ENCODE measurements at places on chromosomes 6 and 20.
A peak's percentile ranks its signal among the peaks of the same experiment; 100 is the strongest.

GRCh38 chr20:10626896-10627295, 46.9 kb downstream of the JAG1 start:
- no peak for DNase-seq

GRCh38 chr6:28724395-28724794, 198.7 kb downstream of the GPX5 start:
- no peak for DNase-seq

DNA sequence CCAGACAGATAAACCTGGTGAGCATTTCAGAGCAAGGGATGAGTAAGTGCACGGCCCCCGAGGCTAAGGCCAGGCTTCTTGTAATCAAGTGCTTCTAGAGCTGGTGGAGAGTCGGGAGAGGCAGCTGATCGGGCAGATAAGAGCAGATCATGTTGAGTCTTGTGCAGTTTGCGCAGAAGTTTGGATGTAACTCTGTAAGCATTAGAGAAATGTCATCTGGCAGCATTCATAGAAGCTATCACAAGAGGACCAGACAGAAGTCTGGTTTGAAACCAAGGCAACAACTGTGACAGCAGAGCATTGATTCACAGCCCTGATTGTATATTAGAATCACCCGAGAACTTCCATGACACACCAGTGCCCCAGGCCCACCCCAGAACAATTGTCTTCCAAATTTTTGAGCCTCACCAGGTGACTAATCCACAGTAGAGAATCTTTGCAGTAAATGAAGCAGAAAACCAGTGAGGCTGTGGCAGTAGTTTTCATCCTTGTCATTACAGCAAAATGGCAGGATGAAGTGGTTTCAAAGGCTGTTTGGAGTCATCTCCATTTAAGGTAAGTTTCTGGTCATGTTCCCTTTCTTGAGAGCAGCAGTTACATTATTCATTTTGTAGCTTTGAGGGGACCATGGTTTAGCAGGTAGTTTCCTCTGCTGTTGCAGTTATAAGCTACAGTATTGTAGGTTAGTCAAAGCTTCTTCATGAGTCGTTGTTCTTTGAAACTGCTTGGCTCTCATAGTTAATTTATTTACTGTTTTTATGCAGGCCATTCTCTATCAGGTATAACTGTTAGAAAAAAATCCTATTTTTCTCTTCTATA, 84.1 kb downstream of the RNF217 start:
- no peak for DNase-seq

DNA sequence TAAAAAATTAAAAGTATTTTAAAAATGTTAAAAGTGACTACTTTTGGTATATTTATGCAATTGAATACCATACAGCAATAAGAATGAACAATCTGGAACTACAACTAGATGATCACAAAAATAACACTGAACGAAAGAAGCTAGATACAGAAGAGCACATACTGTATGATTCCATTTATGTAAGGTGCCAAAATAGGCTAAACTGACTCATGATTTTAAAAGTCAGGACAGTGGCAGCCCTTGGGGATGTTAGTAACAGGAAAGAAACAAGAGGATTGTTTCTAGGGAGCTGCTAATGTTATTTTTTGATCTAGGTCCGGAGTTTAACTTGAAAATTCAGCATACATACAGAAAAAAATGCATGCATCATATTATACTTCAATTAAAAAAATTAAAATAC, 42.3 kb downstream of the KIF13A start:
- no peak for DNase-seq

DNA sequence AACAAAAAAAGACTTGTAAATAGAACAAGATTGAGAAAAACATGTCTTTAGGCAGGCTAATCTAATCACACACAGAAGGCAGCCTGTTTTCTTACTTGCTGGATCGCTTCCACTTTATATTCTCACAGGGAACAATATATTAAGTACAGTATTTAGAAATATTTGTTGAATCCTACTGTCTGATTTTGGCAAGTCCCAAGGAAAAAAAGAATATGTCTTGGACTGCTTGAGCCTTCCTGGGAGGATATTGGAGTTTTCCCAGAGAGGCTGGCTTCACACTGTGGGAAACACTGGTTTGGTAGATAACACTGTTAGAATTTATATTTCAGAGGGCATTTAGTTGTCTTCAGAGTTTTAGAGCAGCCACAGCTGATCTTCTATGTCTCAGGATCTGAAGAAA, 229.7 kb downstream of the PRL start:
- no peak for DNase-seq

DNA sequence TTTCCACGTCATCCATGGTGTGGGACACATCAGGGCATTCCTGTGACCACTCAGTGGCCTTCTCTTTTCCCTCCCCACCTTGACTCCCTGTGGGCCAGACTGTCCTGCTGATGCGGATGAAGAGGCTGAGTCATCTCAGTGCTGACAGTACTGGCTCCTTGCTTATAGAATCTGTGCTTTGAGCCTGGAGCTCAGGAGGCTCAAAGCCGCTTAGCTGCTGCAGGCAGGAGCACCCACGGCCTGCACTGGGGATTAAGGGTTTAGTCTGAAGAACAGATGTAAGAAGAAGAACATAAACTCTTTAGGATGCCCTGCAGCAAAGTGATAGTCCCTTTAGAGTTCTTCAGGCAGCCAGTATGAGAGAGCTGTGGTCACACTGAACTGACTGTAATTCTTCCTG, 642.0 kb upstream of the CHD6 start:
- DNase-seq, result no peak

DNA sequence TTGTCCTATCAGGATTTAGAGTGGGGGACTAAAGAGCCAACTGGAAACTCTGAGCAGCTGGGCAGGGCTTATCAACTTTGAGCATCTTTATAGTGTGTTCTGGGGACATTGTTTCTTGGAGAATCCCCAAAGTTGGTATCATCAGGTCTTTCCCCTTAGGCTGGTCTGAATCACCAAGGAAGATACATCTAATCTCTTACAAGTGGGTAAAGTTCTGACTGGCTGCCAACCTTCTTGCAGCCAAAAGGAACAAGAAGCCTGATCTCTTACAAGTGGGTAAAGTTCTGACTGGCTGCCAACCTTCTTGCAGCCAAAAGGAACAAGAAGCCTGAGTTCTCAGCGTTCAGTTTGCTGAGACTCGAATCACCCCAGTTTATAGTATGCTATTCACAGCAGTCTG, 1.6 kb upstream of the MED23 start:
- DNase-seq, result no peak

DNA sequence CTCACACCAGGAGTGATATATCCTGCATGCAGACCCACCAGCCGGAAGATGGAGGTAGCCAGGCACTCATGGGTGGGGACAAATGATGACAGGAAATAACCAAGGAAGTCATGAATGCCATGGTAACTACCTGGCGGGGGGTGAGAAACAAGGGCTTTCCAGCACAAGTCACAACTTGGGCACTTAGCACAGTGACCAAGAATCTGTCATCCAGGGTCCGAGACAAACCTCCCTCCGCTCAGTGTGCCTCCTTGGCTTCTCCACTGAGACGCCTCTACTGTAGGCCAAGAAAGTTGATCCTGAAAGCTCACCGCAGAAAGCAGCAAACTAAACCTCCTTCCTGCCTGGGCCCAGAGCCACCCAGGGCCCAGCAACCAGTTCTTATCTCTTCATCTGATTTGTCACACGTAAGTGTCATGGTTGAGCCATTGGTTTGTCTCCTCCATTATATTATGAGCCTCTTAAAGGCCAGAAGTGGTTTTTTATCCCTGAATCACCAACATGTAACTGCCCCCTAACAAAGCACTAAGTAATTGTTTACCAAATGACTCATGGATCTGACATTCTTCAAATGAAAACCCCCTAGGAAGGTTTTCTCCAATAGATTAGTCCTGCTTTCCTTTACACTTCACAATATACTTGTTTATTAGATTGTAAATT, 84.3 kb upstream of the TAB2 start:
- no peak for DNase-seq

DNA sequence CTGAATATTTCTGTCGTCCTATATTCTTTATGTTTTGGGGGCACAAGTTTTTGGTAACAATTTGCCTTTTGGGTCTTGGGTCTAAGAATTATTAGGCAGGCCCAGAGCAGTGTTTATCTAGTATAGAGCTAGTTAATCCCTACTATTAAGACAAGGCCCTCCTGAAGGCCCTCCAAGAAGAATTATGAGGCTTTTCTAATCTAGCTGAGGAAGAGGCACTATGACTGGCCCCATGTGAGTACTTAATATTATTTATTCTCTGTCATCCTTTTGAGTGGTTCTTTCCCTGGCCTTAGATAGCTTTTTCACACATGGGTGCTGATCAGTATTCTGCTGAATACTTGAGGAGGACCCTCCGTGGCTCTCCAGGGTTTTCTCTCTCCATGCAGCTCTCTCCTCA, 25.1 kb downstream of the CHMP4B start:
- no peak for DNase-seq

DNA sequence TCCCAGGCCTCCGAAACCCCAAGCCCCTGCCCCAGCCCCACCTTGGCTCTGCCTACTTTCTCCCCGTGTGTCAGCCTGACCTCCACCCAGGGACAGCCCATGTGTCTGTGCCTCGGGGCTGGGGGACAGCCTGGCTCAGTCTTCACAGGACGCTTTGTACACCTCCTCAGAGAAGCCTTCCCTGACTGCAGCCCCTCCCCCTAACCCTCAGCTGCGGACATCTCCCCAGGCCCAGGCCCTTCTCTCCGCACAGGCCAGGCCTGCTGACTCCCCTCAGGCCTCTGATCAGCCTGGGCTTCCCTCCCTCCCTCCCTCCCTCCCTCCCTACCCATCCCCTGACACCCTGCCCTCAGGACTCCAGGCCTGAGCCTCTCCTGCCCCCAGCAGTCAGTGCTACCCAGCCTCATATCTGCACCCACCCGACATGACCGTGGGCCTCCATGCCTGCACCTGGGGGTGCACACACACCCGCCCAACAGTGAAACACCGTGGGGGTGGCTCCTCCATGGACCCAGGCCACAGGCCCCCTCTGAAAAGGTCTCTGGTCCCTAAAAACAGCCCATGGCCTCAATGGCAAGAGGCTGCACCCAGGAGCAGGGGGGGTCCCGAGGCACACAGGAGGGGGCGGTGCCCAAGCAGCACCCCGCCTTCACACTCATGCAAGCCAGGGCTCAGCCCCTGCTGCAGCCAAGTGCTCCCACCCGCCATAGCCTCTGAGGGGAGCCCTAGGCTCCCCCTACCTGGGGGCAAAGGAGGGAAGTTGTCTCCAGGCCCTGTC, 12.9 kb downstream of the LAMA5 start:
- no peak for DNase-seq

- DNase-seq, result no peak
Measured at GRCh38 chr6:37585523-37585905, 85.8 kb upstream of the CCDC167 start.

- DNase-seq, result peak; percentile 90
Measured at GRCh38 chr20:38221119-38221589, 39.4 kb downstream of the KIAA1755 start.

- DNase-seq, result no peak
Measured at GRCh38 chr6:150195996-150196417, 53.2 kb downstream of the PPP1R14C start.

- no peak for DNase-seq
Measured at GRCh38 chr6:45640081-45640491, 262.4 kb upstream of the SUPT3H start.

- DNase-seq, result no peak
Measured at GRCh38 chr6:34667481-34668238, 28.9 kb downstream of the ILRUN start.

- DNase-seq, result no peak
Measured at GRCh38 chr20:63080411-63080810, 73.6 kb upstream of the BHLHE23 start.

- DNase-seq, result no peak
Measured at GRCh38 chr6:141734071-141734840, 398.5 kb upstream of the GJE1 start.

GRCh38 chr20:5535125-5535756, 215.0 kb upstream of the SHLD1 start:
- no peak for DNase-seq

GRCh38 chr6:70956451-70957283, at the start of gene B3GAT2:
B3GAT2 (minus strand) TSS chr6:70957060; CDS start chr6:70956429, 631 bp downstream.
- peak; percentile 40 for DNase-seq

DNA sequence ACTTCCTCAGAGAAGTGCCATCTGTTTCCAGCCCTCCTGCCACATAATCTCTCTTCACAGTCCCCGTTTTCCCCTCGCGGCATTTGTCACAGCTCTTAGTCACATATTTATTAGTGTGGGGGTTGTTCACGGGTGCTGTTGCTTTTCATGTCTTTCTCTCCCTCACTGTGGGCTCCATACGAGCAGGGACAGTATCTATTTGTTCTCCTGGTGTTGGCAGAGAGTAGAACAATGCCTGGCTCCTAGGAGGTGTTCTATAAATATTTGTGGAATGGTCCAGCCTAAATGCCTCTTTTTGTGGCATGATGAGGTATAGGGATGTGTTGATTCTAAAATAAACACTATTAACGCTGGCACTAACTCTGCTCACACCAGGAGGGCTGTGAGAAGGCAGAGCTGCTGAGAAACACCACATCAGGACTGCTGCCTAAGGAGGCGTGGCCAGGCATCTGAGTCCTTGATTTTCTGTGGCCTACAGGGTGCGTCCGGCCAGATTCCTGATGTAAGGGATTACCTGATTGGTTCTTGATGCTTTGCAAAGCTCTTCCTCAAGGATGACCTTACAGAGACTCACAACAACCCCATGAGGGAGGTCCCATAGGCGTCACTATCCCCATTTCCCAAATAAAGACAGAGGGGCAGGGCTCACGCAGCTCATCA, 219.8 kb upstream of the ARID1B start:
- DNase-seq, result no peak

DNA sequence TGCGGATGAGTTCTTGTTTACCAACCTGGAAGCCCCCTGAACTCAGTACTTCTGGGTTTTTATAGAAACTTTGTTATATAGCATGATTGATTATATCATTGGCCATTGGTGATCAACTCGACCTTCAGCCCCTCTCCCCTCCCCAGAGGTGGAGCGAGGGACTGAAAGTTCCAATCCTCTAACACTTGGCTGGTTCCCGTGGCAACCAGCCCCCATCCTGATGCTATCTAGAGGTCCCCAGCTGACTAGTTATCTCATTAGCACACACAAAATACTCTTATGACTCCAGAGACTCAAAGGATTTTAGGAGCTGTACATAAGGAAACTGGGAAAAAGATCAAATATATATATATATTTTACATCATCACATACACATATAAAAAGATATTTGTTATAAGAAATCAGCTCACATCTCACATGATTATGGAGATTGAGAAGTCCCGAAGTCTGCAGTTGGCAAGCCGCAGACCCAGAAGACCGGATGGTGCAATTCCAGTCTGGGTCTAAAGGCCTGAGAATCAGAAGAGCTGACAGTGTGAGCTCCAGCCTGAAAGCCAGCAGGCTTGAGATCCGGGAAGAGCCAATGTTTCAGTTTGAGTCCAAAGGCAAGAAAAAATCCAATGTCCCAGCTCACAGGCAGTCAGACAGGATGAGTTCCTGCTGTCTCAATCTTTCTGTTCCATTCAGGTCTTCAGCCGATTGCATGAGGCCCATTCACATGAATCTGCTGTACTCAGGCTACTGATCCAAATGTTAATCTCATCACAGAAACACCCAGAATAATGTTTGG, 179.3 kb upstream of the DTNBP1 start:
- DNase-seq, result no peak

DNA sequence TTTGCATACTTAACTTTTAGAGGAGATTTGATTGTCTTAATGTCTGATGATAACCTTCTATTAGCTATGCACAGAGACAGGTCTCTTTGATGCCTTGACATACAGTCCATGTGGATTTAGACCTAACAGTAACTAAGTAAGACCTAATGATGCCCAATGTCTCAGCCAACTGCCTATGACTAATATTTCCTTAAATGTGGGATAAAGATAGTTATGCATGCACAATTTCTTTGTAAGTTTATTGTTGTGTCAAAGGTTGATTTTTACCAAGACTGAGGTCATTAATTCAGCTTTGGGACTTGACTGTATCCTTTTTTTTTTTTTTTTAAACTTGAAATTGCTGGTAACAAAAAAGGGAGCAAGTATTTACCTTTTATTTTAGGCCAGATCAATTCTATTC, 450.0 kb downstream of the HAO1 start:
- DNase-seq, result no peak

- no peak for DNase-seq
Measured at GRCh38 chr6:35468980-35469750, 964 bp downstream of the RPL10A start.
